ENCODE measurements at places on chromosomes 2 and 18. TPM values are rescaled to one million over a fixed set of nuclear protein-coding genes. Genes with fewer than 3 reads are reported as not detected.

RAD51AP2 gene
- total RNA-seq = not detected

TET3 gene
- 15.0 TPM for total RNA-seq

MSTN gene
- not detected for total RNA-seq

POLR1A gene
- total RNA-seq = 61.2 TPM

BABAM2 gene
- 79.4 TPM for total RNA-seq

All from activated CD8-positive, alpha-beta memory T cell treated with anti-CD3 and anti-CD28 coated beads for 36 hours (primary cell).